GM12891 (cell line): ENCODE measurements at places on chromosomes 5 and 9.

DNA sequence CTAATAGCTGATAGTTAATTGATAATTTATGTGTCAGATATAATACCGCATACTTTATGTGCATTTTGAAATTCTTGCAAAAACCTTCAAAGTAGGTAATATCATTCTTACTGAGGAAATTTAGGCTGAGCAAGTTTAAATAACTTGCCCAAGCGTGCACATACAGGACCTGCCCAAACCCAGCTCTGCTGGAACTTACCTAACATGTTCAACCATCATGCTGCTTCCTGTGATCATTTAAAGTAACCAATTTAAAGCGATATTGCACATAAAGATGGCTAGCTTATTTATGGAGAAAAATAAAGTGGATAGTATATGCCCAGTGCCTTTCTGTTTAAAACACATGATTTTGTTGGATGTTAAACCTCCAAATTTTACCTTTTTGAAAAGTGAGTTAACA lies 4.3 kb downstream of the FAM174A start:
- DNase-seq, result no peak

- DNase-seq, result no peak
Observed at GRCh38 chr9:14313951-14314423, at the start of gene NFIB. Gene NFIB, minus strand, starts transcription at chr9:14314141. Its CDS starts 630 bp downstream, at chr9:14313511.

DNA sequence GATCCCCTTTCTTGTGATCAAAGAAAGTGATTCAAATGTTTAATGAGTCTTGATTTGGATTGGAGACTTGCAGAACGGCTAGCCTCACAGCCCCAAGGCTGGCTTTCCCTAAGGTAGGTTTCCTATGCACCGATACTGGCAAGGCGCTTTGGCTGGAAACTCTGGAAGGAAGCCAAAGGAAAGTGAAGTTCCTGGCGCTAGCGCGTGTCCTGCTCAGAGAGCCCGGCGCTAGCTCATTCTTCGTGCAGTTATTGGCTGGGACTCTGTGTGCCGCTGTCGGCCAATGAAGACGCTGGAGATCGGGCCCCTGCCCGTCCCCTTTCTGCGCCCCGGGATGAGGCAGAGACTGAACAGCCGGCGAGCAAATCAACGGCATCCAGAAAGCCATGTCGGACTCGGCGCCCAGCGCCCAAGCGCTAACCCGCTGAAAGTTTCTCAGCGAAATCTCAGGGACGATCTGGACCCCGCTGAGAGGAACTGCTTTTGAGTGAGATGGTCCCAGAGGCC lies at the start of gene PCDHGC3:
Gene PCDHGC3, plus strand, starts transcription at position 342 of the 507 bp plus-strand sequence. Its CDS starts 151 bp downstream, at position 493.
- DNase-seq, result peak; percentile 69

DNA sequence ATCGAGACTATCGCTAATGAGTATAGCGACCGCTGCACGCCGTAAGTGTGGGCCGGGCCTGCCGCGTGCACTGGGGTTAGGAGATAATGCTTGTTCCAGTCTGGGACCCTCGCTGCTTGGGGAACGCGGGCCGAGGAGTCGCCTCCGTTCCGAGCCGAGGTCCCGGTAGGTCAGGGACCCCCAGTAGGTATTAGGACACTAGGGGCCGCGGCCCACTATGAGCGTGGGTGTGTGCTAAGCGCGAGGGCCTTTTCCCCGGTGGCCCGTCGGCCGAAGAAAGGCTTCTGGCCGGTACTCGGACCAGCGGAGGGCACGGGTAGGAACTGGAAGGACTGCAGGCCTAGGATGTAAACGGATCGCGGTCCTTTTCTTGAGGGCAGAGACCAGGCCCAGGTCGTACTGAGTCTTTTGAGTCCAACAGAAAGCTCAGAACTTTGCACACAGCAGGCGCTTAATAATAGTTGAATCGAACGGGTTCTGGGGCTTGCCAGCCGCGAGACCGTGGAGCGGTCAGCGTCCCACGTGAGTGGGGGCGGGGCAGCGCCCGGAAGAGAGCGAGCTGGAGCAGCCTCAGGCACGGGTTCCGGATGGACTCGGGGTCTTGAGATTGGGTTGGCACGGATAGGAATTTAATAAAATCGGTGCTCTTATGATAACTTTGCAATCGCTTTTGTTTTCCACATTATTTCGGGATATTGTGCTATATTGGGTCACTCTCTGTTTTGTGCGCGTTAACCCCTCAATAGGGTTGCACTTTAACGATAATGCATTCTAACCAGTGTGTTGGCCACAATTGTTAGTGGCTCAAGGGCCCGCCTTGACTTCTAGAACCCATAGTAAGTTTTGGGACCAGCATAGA lies 733 bp downstream of the HSPA4 start:
- DNase-seq, result peak; percentile 53

GRCh38 chr5:76074487-76075065 lies 8.6 kb upstream of the SV2C start:
- DNase-seq, result peak; percentile 15

DNA sequence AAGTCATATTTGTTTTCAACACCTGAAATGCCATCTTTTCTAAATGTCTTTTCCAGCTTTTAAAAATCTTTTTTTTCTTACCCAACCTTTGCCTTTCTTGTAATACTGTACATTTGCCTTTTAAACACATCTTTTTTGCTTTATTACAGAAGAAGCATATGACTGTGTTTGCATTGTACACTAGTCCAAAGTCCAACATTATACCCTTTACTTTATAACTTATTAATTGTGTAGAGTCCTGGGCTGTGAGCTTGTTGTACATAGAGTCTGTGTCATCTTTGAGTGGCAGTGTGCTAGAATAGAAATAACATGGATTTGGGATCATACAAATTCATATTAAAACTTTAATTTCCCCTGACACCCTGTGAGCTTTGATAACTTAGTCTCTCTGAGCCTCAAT lies 23.7 kb downstream of the CWC27 start:
- no peak for DNase-seq
